ENCODE measurements at places on chromosomes 16 and 17.

DNA sequence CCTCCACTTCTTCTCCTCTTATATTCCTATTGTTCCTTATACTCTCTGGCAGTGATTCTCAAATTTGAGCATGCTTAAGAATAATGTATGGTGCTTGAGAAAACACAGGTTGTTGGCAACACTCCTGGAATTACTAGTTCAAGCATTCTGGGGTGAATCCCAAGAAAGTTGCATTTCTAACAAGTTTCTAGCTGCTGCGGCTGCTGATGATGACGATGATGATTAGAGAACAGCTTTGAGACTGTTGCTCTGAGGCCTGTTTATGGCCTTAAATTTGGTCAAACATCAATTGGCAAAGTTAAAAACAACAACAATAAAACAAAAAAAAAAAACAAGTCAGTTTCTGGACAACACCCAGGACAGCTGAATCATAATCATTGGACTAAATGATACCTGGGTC is 961.9 kb downstream of the CDH11 start:
- no peak for DNase-seq

DNA sequence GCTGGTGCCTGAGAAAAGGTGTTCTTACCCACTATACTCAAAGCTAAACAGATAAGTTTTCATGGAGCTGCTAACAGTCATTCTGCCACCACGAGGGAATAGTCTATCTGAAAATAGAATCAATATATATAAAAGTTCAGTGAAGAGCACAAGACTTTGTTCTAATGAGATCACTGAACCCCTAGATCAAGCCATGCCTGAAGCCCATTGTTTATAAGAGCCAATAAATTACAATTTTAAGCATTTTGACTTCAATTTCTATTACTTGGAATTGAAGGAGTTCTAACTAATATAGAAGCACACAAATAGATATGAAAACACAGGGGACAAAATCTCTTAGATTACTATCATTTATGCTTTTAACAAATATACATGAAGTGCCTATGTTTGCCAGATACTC is 24.4 kb upstream of the ERCC4 start:
- no peak for DNase-seq

DNA sequence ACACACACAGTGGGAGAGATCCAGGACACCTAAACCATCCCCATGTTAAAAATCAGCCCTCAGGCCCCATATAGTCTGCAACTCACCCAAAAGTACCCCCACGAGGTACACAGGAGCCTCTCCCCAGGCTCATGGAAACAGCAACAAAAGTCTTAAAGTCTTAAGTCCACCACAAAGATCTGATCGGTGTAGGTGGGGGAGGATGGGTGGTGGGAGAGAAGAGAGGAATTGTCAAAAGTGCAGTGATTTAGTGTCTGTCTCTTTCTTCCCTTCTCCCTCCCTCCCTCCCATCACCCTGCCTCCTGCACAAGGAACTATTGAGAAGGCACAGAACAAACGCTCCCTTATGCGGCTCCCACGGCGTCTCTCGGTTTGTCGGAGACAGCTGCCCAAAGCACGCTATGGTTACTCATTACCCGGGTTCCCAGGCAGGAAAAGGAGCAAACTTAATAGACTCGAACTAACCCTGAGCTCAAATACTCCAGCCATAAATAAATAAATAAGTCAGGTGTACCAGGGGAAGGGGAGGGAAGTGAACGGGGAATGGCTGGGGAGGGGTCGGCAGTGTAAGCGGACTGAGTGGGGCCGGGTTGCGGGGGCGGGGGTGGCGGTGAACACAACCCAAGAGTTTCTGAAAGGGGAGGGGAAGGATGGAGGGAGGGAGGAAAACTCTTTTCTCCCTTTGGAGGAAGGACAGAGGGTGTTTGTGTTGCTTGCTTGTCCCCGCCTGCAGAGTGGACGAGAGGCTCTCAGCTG is 477.4 kb downstream of the SLC39A11 start:
- peak; percentile 61 for DNase-seq

- no peak for DNase-seq
These were observed 19.3 kb downstream of the AIPL1 start for GRCh38 chr17:6415616-6416015.

- no peak for DNase-seq
These were observed 76.7 kb upstream of the DOC2B start for GRCh38 chr17:258045-258734.

- no peak for DNase-seq
These were observed 81.3 kb downstream of the HIC1 start for GRCh38 chr17:2136241-2136640.

DNA sequence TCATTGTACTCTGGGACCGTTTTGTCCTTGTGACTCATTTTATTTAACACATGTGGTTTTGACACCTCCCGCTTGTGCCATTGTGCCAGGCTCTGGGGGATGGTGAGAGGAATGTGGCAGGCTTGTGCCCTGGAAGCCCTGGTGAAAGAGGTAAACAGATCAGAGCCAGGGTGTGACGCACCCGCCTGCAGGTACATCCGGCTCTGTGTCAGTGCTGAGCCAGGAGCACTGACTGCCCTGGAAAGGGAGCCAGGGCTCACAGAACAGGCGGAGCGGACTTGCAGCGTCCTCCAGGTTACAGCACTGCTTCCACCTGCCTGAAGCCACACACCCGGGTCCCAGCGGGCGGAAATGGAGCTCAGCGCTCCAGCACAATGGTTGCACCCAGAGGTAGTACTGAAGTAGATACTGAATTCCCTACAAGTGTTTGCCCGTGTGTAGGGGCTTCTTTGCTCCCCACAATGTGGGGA is 30.6 kb downstream of the CDRT15 start:
- DNase-seq: no peak

DNA sequence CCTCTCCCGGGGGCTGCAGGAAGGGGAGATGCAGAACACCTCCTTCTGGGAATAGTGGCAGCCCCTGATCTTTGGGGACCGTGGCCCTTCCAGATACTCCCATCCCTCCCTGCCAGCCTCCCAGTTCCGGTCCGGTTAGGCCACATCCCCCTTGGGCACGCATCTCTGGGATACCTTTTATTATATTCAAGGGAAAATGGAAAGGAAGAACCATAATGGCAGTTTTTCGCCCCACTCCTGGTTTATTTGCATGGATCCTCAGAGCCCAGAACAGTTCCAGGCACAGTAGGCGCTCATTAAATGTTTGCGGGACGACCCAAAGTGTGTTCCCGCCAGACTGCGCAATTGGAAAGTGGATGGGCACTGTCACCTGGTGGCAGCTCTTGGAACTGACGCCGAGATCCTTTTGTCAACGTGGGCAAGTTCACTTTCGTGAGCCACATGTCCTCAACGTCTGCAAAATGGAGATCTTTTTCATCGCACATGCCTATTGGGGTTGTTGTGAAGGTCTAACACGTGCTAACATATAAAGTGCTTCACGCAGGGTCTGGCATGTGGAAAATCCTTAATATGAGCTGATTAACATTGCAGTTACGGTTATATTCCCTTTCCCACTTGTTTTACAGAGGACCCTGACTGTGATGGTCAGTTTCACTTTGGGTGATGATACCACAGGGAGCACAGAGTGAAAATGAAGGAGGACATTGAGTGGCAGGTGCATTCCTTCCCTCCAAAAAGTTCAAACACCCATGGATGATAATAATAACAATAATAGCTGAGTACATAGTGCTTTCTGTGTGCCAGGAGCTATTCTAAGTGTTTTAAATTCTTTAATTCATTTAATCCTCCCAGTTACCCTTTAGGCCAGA is 1.7 kb upstream of the GPRC5B start:
- peak; percentile 82 for DNase-seq

DNA sequence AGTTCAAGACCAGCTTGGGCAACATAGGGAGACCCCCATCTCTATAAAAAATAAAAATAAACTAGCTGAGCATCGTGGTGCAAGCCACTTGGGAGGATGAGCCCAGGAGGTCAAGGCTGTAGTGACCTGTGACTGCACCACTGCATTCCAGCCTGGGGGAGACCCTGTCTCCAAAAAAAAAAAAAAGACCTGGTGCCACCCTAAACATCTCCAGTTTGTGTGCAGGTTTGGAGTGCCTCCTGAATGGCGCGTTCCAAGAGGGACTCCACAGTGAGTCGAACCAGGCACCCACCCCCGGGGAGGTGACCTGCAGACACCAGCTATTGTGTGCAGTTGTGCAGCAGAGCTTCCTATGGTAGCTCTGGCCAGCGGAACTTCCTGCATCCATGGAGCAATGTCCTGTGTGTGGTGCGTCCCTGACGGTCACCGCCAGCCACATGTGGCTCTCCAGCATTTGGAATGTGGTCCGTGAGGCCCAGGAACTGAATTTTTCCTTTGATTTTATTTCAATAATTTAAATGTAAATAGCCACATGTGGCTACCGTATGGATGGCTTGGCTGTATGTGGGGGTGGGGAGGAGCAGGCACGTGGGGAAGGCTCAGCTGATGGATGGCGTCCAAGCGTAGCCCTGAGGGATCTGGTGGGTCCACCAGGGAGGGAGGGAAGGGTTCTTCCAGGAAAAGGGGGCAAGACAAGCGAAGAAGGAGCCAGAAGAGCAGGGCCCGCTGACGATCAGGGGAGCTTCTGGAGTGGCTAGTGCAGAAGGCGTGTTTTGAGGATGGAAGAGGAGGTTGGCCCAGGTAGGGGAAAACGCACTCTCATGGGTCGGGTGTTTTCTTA is 107.1 kb upstream of the GSE1 start:
- DNase-seq: no peak

GRCh38 chr16:1366712-1367299 is 15.1 kb downstream of the GNPTG start:
- no peak for DNase-seq

- no peak for DNase-seq
These were observed 47.0 kb downstream of the SKAP1 start for GRCh38 chr17:48382989-48383388.

DNA sequence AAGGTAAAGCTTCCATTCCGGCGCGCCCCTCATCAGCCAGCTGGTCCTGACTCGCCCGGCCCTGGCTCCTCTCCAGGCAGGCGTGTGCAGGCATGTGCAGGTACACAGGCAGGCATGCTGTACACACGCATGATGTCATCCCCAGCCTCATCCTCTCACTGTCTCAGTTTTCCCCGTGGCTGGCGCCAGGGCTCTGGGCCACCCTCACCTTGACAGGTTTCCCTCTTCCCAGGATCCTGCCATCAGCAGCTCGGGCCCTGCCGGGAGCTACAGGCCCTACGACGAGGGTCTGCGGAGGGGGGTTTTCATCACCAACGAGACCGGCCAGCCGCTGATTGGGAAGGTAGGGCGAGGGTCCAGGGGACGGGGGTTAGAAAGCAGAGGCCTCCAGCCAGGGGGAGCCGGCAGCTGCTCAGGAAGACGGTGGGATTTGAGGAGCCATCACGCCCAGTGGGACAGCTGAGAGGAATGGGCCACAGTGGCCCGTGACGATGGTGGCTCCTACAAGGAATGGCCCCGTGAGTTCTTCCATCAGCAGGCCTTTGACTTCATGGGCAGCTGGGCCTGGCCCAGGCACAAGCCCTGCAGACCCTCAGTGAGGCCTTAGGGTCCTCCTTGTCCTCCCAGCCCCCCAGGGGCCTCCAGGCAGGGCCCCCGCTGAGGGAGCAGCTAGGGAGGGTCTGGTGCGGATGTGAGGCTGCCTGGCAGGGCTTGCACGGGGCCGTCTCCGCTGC is 8.5 kb downstream of the GAA start:
- DNase-seq: no peak

- DNase-seq: no peak
These were observed 13.6 kb downstream of the ASPSCR1 start for GRCh38 chr17:81990836-81991683.

- DNase-seq: peak; percentile 22
These were observed at the start of gene CMTM2 for GRCh38 chr16:66578651-66579531. CMTM2 (plus strand) TSS chr16:66579463; CDS start chr16:66579608, 145 bp downstream.

DNA sequence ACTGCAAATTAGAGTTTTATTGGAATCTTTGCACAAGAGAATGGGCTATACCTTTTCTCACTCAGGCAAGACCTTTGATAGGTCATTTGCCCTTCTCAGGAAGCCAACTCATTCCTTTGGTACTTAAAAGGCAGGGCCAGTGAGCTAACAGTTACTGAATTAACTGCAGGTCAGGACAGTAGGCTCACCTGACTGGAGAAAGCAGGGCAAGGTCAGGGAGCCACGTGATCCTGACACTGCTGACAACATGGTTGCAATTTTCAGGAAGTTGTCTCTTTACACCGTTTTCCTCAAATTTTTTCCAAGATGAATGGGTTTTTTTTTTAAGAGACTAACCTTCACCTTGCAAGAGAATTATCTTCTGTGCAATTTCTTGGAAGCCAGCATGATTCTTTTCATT is 21.1 kb downstream of the CPSF4L start:
- DNase-seq: no peak

DNA sequence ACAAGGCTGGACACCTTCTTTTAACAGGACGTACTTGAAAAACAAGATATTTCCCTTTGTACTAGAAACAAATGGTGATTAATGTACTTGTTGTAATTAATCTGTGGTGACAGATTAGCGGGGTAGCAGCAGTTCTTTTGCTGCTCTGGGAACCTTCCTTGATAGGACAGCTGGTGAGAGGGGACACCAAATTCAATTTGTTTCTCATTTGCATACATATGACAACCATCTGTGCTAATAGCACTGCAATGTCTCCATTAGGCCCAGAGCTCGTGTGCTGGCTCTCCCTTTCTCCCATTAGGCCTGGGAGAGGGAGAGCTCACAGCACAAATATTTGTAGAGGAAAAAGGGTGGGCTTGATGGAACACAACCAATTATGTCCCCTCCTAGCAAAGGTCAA is 221.0 kb upstream of the HS3ST3A1 start:
- DNase-seq: no peak

- no peak for DNase-seq
These were observed 153.8 kb downstream of the SOX9 start for GRCh38 chr17:72274614-72275013.

DNA sequence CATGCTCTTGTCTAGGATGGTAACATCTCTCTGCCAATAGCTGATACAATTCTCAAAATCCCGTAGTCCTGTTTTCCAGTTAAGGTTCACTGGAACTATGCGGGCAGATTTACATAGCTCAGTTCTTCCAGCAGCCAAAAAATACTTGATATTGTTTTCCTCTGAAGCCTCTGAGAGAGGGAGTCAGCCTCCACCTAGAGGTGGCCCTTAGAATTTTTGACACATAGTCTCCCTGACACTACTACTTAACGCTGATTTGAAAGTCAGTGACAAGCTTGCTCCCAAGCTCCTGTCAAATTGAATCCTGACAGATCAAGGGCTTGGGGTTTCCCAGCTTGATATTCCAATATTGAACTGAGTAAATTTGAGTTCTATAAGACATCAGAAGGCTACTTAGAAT is 1780.1 kb downstream of the TP53TG3F start:
- no peak for DNase-seq

DNA sequence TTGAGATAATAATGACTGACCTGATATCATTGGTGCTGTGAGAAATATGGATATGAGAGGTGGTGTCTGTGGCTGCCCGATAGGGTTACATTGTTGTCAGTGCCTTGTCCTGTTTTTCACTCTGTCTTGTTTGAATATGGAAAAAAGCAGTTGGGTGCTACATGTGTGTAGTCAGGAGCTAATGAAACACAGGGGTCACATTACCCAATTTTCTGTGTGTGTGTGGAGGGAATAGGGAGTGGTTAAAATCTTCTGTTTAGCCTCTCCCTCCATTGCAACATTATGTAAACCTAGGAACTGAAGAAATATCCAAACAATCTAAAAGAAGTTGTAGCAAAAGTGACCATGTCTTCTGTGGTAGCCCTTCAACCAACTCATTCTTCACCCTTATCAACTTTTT is 527.7 kb upstream of the SOX9 start:
- DNase-seq: no peak
